Kidney epithelial cell (primary cell): ENCODE measurements at places on chromosomes 1 and 21. TPM values are rescaled to one million over a fixed set of nuclear protein-coding genes. Genes with fewer than 3 reads are reported as not detected.

DNA sequence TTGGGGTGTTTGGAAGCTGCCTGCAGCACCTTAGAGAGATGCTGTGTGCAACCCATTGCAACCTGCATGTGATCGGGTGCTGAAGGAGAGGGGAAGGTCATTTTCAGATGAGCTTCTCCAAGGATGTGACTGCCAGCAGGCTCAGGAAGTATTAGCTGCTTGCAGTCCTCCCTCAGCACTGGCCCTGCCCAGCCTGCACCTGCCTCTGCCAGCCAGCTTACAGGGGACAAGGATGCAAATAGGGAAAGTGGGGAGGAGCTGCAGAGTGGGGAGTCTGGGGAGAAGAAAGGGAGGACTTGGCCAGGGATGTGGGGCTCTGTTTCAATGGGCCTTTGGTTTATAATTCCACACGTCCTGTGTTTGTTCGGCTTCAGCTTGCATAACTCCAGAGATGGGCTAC lies 254.5 kb downstream of the RRAGC start:
- no peak for DNase-seq

DNA sequence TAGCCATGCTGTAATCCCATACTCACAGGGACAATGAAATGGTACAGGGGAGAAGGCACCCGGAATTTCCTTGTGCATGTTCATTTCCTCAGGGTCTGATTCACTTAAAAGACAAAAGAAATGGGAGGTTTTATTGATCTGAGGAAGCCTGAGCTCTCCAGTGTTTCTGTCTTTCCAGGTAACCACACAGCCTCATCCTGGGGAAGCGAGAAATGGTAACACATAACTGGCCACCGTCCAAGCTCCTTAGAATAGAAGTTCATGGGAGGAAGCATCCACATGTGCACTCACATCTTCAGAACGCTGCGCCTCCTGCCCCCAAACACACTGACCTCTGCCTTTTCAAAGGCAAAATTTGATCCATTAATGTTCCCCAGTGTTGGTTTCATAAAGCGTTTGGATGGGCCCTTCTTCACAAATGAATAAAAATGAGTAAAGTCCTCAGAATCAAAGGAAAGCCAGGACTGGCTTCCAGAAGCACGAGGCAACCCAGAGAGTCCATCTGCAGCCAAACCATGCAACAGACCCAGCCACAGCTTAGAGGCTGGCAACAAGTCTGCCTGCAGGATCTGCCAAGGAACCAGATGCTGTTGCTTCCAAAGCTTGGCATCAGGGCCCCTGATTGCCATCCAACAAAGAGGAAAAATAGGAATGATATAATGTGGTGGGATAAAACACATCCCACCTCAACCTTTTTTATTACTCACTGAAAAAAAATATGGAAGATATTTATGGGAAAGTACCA lies 120.3 kb downstream of the ZBTB18 start:
- DNase-seq: no peak

GRCh38 chr1:205444931-205445645 lies 10.8 kb downstream of the BLACAT1 start:
- DNase-seq: no peak

- DNase-seq: no peak
These were observed 49.1 kb upstream of the CTTNBP2NL start for GRCh38 chr1:112346801-112347350.

DNA sequence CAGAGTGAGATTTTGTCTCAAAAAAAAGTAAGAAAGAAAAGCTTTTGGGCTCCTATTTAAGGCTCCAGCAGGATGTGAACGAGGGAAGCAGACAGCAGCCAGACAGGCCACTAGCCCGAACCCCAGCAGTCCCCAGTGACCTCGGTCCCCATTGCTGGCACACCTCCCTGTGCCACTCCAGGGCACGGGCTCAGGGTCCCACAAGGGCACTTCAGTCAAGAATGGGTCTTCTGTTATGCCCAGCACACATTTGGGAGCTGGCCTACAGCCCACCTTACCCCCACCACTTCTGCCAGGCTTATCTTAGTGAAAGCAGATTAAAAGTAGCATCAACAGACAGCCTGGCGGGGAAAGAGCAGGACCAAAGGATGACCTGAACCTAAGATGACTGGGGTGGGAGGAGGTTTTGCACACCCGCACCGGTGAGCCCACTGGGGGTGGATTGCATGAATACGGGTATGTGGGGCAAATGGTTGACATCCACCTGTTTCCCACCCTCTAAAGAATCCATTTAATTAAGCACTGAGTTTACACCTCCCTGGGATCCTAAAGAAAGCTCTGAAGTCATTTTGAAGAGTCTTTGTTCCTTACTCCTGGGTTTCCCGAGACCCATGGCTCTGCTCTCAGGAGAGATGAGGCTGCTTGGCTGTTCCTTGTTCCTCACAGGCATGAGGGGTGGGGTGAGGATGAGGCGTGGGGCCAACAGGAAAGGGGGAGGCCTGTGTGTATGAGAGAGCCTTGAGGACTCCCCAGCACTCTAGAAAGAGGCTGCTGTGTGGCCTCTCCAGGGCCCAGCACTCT lies 4.7 kb downstream of the CHI3L1 start:
- DNase-seq: no peak

DCST1 gene
- not detected in 2 replicates for total RNA-seq

TPTE gene
- not detected in 2 replicates for total RNA-seq

CD34 gene
- 0.04 and 0.41 TPM in 2 replicates for total RNA-seq

GUCA2B gene
- total RNA-seq: not detected in 2 replicates

MFAP2 gene
- 58.2 and 64.0 TPM in 2 replicates for total RNA-seq
